ENCODE measurements at places on chromosomes 4 and X.

- DNase-seq: no peak
Measured at GRCh38 chr4:1082215-1083182, 30.9 kb downstream of the RNF212 start.

GRCh38 chrX:46325312-46325877 lies 219.8 kb downstream of the ZNF674 start:
- peak; percentile 46 for DNase-seq

DNA sequence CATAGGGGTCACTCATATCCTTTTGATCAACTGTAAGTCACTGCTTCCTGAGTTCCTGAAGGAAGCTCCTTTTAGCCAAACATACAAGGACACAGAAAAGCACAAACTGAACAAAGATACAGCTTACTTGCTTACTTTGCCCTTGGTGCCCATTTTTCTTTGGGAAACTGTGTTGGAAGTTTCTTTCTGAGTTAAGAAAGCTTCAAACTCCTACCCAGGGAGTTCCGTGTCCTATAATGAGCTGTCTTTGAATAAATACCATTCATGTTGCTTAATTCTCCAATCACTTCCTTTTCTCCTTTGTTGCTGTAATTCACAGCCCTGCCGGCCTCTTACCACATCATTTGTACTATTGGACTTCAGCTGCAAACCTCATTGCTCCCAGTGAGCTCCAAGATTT lies at the start of gene ADH4:
ADH4 (minus strand) TSS at position 228 of the 400 bp plus-strand sequence; CDS start at position 153, 75 bp downstream.
- no peak for DNase-seq

- DNase-seq: no peak
Measured at GRCh38 chr4:165780735-165781134, 92.3 kb upstream of the TLL1 start.

- no peak for DNase-seq
Measured at GRCh38 chr4:103915224-103915869, 195.6 kb upstream of the TACR3 start.

GRCh38 chr4:74764119-74764518 lies 30.2 kb downstream of the BTC start:
- no peak for DNase-seq

DNA sequence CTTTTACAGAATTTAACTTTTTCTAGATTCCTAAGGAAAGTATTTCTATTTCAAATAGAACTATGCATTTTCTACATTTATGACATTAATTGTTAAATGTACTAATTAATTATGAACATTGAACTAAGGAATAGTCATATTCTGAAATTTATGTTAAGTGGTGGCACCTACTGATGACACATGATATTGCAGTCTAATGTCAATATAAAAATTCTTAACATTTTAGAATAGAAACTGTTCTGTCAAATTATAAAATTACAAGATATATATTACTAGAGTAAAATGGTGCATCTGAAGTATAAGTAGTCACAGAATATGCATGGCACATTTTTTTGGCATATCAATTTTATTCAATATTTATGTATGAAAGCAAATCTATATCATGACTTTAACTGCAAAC lies 40.2 kb upstream of the NDNF start:
- DNase-seq: no peak

DNA sequence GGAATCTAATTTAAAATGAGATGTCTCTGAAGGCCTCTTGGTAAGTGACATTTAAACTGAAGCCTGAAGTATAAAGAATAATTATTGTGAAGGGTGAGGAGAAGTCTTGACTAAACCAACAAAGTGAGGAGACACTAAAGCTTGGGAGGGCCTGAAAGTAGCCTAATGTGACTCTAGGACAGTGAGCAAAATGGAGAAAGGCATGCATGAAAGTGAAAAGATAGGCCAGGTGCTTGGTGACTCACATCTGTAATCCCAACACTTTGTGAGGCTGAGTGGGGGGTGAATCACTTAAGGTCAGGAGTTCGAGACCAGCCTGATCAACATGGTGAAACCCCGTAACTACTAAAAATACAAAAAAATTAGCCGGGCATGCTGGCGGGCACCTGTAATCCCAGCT lies 46.9 kb upstream of the SMARCAD1 start:
- peak; percentile 1 for DNase-seq

GRCh38 chrX:23327104-23327503 lies 7.5 kb upstream of the PTCHD1 start:
- no peak for DNase-seq

GRCh38 chr4:80462621-80463091 lies 127.1 kb downstream of the CFAP299 start:
- no peak for DNase-seq

DNA sequence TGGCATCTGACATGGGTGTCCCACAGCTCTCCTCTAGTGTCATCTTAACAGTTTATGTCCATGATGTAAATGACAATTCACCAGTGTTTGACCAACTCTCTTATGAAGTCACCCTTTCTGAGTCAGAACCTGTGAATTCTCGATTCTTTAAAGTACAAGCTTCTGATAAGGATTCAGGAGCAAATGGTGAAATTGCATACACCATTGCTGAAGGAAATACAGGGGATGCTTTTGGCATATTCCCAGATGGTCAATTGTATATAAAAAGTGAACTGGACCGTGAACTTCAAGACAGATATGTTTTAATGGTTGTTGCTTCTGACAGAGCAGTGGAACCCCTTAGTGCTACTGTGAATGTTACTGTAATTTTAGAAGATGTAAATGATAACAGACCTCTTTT lies 4.6 kb downstream of the FAT4 start:
- DNase-seq: no peak

- no peak for DNase-seq
Measured at GRCh38 chrX:112961981-112962380, 121.3 kb upstream of the AMOT start.
